ENCODE measurements at places on chromosomes 13 and 19. TPM values are rescaled to one million over a fixed set of nuclear protein-coding genes. Genes with fewer than 3 reads are reported as not detected.

KLK14 gene
- total RNA-seq, result 0.75 TPM

GRCh38 chr13:49298903-49299605, 51.3 kb downstream of the CDADC1 start:
- peaks cover 2% of the 10 kb centered on the region for H3K36me3 ChIP-seq
- H3K27ac ChIP-seq, result no peak overlapping the region
- H3K27me3 ChIP-seq, result no peaks in the 10 kb centered on the region
- H3K4me1 ChIP-seq, result peaks cover 52% of the 10 kb centered on the region
- peak overlapping the region; percentile 8 for H3K4me3 ChIP-seq

ACTMAP gene
- total RNA-seq, result 22.7 TPM

DNA sequence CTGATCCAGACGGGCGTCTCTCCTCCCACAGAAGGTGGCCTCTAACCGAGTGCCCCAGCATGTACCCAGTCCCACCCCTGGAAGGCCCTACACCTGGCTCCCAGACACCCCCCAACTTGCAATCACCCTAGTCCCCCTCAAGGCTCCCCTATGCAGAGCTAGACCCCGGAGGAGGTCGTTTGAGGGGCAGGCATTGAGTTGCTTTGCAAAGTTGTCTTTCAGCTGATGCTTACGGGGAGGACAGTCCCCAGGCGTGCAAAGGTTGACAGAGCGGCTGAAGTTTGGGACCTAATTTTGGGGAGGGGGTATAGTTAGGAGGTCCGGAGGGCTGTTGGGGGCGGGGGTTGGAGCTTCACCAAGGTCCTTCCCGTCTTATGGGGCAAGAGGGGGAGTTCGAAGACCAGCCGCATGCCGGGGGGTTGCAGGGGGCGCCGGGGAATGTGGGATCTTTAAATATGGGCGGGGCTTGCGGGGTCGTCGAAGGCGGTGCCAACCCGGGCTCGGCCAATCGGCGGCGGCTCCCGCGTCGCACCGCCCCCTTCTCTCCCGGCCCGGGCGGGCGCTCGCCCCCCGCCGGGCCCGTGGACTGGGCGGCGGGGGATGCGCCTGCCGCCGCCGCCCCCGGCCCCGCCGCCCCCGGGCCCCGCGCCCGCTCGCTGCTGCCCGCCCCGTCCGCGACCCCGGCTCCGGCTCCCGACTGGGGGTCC, at the start of gene KCNN1:
Gene KCNN1 (plus strand): TSS at position 558 of the 707 bp plus-strand sequence. CDS start 6,782 bp downstream, outside the sequence.
- DNase-seq, result peak; percentile 45
- H3K4me3 ChIP-seq, result peak within 1 kb of the TSS; percentile 89
- H3K27me3 ChIP-seq, result peaks cover 37% of the 10 kb centered on the region
- no peak within 1 kb of the TSS for H3K27ac ChIP-seq
- H3K36me3 ChIP-seq, result no peaks in the 10 kb centered on the region
- H3K4me1 ChIP-seq, result peaks cover 4% of the 10 kb centered on the region

- no peaks in the 10 kb centered on the region for H3K4me1 ChIP-seq
- no peak overlapping the region for H3K4me3 ChIP-seq
- H3K36me3 ChIP-seq, result no peaks in the 10 kb centered on the region
- DNase-seq, result no peak
- no peak overlapping the region for H3K27ac ChIP-seq
- no peaks in the 10 kb centered on the region for H3K27me3 ChIP-seq
These were observed 180.2 kb downstream of the SLITRK5 start for GRCh38 chr13:87851410-87851809.

FXYD1 gene
- total RNA-seq, result 4.2 TPM

- H3K4me3 ChIP-seq, result no peak overlapping the region
- H3K27me3 ChIP-seq, result no peaks in the 10 kb centered on the region
- H3K36me3 ChIP-seq, result no peaks in the 10 kb centered on the region
- DNase-seq, result no peak
- H3K27ac ChIP-seq, result no peak overlapping the region
- H3K4me1 ChIP-seq, result peaks cover 23% of the 10 kb centered on the region
These were observed 13.2 kb upstream of the ASF1B start for GRCh38 chr19:14149509-14149994.

Data from neural crest cell (in vitro differentiated cells).